H1 (cell line): ENCODE measurements at places on chromosomes 4 and X. TPM values are rescaled to one million over a fixed set of nuclear protein-coding genes. Genes with fewer than 3 reads are reported as not detected.

- H3K36me3 ChIP-seq, result no peaks in the 10 kb centered on the region
- H3K4me3 ChIP-seq, result no peak overlapping the region
- H3K27ac ChIP-seq, result no peak overlapping the region
- no peak for DNase-seq
Observed at GRCh38 chrX:113802837-113803236, 781.0 kb upstream of the HTR2C start.

- no peak overlapping the region for H3K27ac ChIP-seq
- no peak overlapping the region for H3K4me3 ChIP-seq
- H3K27me3 ChIP-seq, result no peaks in the 10 kb centered on the region
- peaks cover 7% of the 10 kb centered on the region; the same call in 1 of the 2 replicates for H3K36me3 ChIP-seq
Observed at GRCh38 chr4:4402966-4403365, 16.1 kb downstream of the NSG1 start.

GRCh38 chr4:184958127-184958922 lies 60.0 kb upstream of the HELT start:
- H3K4me3 ChIP-seq, result no peak overlapping the region
- no peak overlapping the region for H3K27ac ChIP-seq
- no peak for DNase-seq
- H3K27me3 ChIP-seq, result no peaks in the 10 kb centered on the region

DNA sequence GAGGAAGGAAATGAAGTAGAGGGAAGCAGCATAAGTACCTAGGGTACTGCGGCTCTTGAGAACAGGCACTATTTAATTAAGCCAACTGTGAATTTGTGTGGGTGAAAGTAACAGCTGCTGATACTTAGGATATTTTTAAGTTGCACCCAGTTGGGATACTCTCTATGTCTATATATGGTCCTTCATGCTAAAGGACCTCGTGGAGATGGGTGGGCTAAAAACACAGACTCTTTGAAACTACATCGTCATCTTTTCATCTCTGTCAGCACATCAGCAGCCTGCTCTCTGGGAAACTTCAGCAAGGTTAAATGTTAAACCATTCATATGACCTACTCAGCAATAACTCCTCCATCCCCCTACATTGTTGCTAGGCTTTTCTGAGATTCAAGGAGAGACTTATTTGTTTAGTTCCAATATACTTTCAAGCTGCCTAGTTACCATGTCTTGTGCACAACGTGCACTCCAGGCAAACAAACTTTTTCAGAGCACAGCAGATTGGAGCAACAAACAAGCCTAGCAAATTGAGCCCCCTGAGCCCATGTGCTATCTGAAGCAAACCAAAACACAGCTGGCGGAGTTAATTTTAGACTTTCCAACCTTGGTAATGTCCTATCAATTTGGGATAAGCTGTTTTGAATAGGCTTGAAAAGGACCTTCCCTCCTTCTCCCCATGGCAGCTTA lies 6.2 kb upstream of the MOB1B start:
- H3K4me1 ChIP-seq, result no peaks in the 10 kb centered on the region
- H3K4me3 ChIP-seq, result no peak overlapping the region
- H3K27me3 ChIP-seq, result no peaks in the 10 kb centered on the region
- no peak overlapping the region for H3K27ac ChIP-seq
- no peak for DNase-seq

- DNase-seq, result no peak
- no peaks in the 10 kb centered on the region for H3K36me3 ChIP-seq
- H3K27me3 ChIP-seq, result no peaks in the 10 kb centered on the region
- no peaks in the 10 kb centered on the region for H3K4me1 ChIP-seq
- H3K4me3 ChIP-seq, result no peak overlapping the region
Observed at GRCh38 chr4:43903456-43903855, 545.2 kb downstream of the KCTD8 start.

GRCh38 chrX:47581731-47582647 lies at the start of gene TIMP1:
Gene TIMP1 (plus strand): TSS chrX:47582436. CDS start chrX:47583416, 980 bp downstream.
- H3K27me3 ChIP-seq, result no peaks in the 10 kb centered on the region
- peak; percentile 70 for DNase-seq
- H3K27ac ChIP-seq, result no peak within 1 kb of the TSS
- H3K4me3 ChIP-seq, result peak within 1 kb of the TSS; percentile 45
- H3K4me1 ChIP-seq, result peaks cover 3% of the 10 kb centered on the region; the same call in 1 of the 2 replicates
- no peaks in the 10 kb centered on the region; the same call in 1 of the 2 replicates for H3K36me3 ChIP-seq

Gene HADH
- total RNA-seq, result 49.2 and 54.4 TPM in 2 replicates

Gene PLP1
- 44.3 and 49.2 TPM in 2 replicates for total RNA-seq

Gene EGFL6
- total RNA-seq, result 0.93 and 1.0 TPM in 2 replicates

Gene TCEAL2
- 15.1 and 15.7 TPM in 2 replicates for total RNA-seq
